ENCODE measurements at places on chromosomes 4 and X.

DNA sequence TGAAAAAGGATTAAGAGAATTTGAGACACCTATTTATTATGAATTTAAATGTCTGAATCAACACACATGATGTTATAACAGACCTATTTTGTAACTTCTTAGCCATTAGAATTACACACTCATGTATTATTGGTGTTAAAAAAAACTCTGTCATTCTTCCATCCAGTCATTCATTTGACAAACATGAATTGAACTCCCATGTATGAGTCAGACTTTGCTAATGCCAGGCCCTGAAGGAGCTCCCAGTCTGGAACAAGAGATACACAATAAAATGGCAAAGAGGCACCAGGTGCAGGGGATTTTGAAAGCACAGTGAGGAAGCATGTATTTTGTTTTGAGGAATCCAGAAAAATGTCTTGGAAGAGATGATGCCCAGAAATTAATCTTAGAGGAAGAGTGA is 87.7 kb upstream of the EFHC2 start:
- peak; percentile 8 for DNase-seq

- no peak for DNase-seq
Measured at GRCh38 chr4:67104145-67104544, 441.2 kb downstream of the CENPC start.

DNA sequence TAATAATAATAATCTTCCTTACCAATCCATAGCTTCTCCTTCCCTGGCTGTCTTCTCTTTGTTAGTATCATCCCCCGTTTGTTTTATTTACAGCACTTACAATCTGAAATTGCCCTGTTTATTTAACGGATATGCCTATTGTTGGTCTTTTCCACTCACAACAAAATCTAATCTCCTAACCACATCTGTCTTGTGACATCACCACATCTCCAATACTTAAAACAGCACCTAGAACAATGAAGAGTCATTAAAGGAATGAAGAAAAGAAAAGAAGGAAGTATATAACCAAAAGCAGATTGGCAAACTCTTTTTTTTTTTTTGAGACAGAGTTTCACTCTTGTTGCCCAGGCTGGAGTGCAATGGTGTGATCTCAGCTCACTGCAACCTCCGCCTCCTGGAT is 38.7 kb upstream of the JADE1 start:
- DNase-seq, result no peak

DNA sequence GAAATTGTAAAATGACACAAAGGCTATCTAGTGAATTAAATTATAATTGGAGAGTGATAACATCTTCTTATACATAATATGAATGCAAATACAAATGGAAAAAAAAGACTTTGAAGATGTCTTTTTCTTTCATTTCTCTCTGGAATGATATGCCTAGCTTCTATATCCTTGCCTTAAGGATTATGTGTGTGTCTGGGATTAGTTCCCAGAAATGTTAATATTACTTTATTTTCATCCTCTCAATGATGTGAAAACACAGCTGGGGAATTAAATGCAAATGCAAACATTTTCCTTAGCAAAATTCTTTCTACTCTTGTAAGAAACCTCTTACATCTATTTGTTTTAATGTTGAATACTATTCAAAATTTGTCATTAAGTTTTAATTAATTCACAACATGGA is 441.9 kb downstream of the FSTL5 start:
- DNase-seq, result no peak
